ENCODE measurements at places on chromosomes 13 and 19.
A peak's percentile ranks its signal among the peaks of the same experiment; 100 is the strongest.

DNA sequence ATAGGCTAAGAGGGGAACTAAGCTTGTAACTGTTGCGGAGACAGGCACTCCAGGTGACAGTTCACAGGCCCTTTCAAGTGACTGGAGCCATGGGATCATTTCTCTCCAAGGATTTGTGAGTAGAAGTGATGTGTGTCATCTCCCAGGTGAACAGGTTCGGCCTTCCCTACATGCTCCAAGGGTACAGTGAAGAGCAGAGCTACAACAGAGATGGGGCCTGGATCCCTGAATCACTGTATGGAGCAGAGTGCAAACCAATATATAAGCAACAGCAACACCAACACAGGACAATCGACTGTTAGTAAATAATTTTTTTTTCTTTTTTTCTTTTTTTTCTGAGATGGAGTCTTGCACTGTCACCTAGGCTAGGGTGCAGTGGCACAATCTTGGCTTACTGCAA lies 15.0 kb downstream of the ZSCAN18 start:
- DNase-seq = no peak

GRCh38 chr13:49029570-49029969 lies 53.9 kb downstream of the FNDC3A start:
- DNase-seq = no peak

DNA sequence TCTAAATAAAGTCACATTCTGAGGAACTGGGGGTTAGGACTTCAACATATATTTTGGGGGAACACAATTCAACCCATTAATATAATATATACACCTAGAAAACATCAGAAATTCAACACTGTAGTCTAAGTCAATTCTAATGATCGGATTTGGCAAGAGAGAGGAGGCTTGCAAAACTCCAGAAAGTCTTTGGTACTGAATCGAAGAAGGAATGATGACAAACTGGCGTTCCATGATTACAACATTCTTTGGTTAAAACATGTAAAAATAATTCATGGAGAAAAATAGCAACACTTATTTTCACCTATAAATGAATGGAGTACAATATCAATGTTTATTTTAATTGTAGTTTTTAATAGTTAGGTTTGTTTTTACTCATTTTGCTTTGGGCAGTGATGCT lies 62.4 kb downstream of the MBNL2 start:
- peak; percentile 44 for DNase-seq

DNA sequence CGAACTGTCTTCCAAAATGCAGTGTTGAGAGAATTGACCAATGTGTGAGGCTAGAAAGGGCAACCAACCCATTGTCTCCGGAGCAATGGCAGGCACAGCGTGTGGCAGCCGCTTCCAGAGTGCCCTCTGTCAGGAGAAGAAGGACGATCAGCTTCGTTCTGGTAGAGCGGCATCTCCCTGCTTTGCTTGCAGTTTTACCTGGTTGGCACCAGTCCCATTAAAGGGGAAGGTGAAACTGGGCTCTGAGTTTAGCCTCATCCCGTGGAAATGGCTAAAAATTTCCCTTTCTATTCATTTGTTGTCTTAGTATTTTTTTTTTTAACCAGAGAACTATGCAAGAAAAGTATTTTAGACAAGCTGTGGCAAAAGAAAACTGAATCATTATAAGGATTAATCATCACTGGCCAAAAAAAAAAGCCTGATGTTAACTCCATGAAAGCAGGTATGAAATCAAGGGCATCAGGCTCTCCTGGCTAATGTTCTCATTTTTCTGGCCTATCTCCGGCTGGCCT lies 81.5 kb upstream of the SLC7A1 start:
- peak; percentile 24 for DNase-seq

- peak; percentile 74 for DNase-seq
Observed at GRCh38 chr13:98664047-98664446, 87.1 kb upstream of the STK24 start.

GRCh38 chr19:40549007-40549708 lies 27.5 kb upstream of the SHKBP1 start:
- DNase-seq = peak; percentile 68

DNA sequence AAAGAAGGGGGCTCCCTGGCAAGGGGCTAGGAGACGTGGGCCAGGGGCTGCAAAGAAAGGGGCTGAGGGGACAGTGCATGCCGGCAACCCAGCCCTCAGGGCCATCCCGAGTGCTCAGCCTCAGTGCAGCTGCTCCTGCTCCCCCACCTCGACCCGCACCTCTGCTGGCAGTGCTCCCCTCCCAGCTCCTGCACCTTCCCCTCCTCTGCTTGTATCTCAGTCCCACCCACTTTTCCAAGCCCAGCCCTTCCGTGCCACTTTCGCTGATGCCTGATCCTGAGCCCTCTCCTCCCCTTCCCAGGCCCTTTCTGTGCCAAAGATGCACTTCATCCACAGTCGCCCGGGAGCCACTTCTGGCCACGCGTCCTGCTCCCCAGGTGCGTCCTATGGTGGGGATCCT lies 69.9 kb upstream of the KCTD15 start:
- no peak for DNase-seq

DNA sequence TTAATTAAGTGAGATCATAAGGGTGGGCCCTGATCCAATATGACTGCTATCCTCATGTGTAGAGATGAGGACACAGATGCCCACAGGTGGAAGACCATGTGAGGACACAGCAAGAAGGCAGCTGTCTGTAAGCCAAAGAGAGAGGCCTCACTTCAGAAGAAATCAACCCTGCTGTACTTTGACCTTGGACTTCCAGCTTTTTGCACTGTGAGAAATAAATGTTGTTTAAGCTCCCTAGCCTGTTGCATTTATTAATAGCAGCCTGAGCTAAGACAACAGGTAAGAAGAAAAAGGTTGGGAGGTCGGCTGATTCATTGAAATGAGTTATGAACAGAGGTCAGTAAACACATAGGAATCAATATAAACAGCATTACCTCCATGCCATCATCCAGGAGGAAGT lies 14.8 kb downstream of the PARP4 start:
- no peak for DNase-seq

DNA sequence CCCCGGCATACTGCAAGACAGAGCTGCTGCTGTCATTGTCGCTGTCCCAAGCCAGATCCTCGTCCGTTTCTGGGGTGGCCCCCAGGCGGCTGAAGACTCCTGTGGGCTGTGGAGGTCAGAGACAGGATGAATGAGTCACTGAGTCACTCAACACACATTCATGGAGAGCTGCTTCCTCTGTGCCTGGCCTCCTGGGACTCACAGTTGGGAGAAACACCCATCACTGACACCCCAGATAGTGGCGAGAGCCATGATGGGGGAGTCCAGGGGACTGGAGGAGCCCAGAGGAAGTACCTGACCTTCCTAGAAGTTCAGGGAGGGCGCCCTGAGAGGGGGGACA lies 26.0 kb downstream of the C19orf47 start:
- no peak for DNase-seq

Measured in AG20443 (cell line).